ENCODE measurements at places on chromosomes 2 and 18.

DNA sequence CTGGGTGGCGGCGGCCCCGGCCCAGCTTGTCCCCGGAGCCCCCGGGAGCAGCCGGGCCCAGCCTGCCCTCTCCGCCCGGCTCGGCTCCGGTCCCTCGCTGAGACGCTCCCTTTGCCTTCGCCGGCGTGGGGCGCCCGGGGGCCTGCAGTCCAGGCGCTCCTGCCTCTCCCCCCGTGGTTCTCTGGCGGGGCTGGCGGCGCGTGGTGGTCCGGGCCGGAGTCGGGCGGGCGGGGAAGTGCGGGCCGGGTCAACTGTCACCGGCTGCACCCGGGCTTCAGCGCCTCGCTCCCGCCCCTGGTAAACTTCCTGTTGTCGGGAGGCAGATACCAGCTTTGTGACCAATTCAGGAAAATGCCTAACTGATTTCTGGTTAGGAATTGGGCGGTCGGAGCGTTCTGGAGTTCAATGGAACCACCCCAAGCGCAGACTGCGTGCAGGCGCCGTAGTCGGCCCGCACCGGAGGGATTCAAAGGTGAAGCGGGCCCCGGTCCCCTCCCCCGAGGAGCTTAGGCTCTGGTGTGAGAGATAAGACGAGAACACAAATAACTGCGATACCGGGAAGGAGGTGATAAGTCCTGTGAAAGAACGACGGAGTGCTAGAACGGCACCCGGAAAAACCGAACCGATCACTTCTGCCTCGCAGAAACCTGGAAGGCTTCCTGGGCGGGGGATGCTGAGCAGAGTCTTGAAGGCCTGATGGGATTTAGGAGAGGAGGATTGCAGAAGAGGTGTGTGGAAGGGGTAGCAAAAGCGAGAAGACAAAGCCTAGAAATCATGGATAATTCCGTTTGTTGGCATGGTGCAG is 891 bp downstream of the CAB39 start:
- DNase-seq: peak; percentile 51

- DNase-seq: no peak
These were observed 309.7 kb downstream of the XIRP2 start for GRCh38 chr2:167198009-167198408.

GRCh38 chr2:42339191-42339912 is 21.7 kb downstream of the COX7A2L start:
- DNase-seq: no peak

DNA sequence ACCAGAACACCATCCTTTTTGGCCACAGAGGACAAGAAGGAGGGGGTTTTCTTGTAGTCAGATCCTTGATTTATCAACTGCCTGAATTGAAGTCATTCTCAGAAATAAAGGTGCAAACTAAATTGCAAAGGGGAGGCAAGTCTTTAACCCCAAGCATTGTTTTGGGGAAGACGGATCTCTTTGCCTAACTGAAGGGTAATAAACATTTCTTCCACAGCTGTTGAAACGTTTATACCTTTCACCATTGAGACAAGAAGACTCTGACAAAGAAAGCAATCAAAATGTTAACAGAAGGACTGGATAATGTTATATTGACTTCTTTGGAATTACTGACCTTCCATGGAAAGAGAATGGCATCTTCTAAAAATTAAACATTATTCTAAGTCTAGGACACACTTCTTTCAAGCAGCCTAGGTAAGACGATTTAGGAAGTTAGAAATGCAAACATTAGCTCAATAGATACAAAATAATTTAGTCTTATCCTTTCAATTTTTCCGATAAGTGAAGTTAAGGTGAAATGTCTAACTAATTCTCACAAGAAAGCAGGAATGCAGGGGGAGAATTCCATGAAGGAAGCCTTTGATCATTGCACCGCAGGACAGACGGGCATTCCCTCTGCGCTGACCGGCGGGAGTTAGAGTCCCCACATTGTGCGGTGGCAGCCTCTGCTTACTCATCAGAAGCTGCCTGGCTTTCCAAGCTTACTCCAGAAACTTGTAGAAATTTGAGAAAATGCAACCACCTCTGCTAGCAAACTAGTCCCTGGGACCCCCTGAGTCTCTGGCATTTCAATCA is 69.4 kb upstream of the COPS8 start:
- DNase-seq: no peak

GRCh38 chr2:74554820-74555531 is 456 bp downstream of the DOK1 start:
- DNase-seq: peak; percentile 65

DNA sequence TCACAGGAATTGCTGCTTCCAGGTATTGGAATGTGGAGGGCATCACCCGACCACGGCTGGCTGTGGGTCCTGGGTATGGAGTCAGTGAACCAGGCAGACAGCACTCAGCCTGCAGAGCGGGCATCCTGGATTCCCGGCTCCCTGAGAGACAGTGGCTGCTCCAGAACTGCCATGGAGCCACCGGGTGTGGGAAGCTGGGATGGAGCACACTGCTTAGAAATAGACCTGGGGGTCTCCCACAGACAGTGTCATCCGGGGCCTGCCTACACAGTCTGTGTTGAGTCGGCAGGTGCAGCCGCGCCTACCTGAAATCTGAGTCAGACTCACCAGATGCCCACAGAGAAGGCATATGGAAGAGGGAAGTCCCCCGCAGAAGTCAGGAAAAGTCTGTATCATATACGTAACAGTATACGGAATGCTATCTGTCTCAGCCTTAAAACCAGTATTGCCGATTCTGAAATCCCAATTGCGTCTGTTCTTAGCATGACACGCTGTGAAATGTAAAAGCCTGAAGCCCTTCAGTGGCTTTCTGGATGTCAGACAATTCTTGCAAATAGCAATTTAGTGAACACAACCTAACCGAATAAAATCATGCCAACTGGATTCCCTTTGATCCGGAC is 509.7 kb upstream of the MYT1L start:
- peak; percentile 29 for DNase-seq

DNA sequence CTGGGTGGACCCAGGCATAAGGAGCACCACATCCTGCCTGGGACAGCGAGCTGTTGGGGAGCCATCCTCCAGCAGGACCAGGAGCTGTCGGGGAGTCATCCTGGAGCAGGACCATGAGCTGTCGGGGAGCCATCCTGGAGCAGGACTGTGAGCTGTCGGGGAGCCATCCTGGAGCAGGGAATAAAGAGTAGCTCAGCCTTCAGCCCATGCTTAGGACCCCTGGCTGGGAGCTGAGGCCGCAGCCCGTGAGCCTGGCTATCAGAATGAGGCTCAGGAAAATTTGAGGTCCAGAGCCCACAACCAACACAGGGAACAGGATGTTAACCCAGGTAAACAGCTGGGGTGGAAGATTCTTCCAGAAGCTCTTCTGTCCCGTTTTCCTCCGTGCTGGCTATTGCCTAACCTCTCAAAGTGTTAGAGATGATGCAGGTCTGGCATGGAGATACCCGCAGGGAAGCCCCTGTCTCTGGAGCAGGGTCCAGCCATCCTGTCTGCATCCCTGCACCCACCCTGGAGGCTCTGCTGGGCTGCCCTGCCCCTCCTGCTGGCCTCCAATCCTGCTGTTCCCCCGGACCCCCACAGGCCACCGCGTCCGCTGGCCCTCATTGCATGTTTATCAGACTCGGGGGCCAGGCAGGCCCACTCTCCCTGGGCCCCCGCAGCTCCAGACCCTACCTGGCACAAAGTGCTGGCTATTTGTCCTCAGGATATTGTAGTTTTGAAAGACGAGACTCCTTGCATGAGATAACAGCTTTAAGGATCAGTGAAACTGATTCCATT is 243.5 kb upstream of the MYT1L start:
- peak; percentile 30 for DNase-seq

DNA sequence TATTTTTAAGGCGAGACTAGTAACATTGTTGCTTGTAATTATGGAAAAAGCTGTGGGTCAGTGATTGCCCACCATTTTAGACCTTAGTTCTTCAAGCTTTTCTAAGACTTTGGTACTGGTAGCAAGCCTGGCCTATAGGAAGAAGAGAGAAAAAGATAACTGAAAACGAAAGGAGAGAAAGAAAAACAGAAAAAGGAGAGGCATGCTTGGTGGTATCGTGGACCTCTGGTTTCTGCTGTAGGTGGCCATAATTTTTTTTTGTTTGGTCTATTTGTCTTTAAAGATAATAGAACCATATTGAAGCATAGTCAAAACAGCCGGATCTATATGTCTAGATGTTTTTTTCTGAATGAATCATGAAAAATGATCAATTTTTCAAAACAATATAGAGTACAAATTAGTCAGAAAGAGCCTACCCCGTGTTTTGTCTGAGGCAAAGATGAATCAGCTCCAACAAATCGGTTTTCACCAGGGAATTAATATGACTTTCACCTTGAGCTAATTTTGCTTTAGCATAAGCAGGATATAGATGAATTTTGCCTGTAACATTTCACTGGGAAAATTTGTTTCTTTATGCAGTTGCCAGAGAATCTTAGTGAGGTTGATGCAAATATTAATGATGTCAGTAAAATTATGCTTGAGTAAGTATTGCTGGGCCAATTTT is 45.7 kb downstream of the CCDC85A start:
- DNase-seq: no peak

DNA sequence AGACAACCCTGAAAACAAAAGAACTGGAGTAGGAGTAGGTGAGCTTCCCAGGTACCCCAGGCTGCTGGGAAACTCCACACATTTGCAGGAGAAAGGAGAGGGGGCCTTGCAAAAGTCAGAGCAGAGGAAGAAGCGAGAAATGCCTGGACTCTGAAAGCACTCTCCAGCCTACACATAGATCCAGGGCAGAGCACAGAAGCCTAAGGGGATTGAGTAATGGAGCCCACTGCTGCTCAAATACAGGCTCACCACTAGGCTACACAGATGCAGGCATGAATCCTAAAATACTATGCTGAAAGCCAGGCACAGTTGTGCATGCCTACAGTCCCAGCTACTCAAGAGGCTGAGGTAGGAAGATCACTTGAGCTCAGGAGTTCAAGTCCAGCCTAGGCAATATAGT is 33.4 kb downstream of the OSBPL1A start:
- no peak for DNase-seq

DNA sequence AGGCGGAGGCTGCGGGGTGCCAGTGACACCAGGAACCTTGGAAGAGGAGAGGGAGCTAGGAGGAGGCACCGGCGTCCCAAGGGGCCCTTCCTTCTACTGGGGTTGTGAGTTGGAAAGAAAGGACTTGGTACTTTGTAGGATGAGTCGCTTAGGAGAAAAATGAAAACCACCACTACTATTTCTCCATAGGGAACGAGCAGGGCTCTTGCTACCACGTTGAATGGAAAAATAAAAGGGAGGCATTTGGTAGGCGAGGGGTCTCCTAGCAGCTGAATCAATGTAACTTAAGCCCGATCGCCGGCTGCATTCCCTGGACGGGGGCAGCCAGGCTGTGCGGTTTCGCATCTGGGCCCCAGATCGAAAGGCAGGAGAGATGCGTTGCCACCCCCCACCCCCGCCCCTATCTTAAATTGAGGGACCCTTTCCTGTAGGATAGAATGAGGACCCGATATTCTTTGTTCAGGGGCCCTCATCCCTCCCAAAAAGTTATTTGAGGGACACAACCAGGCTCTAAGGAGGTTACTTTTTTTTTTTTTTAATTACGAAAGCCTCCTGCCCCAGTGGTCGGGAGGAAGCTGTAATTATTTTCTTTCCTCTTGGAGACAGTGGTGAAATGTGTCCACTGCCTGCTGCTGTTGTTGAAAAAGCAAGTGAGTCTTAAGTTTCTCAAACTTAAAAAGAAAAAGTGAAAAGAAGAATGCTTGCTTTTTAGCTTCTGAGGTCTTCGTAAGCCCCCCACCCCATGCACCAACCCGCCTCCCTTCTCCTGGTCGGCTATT is 1.3 kb downstream of the IGFBP2 start:
- no peak for DNase-seq
